ENCODE measurements at places on chromosomes 2 and 18.

GRCh38 chr2:17538844-17539554 is 1.5 kb upstream of the VSNL1 start:
- peak; percentile 88 for DNase-seq

DNA sequence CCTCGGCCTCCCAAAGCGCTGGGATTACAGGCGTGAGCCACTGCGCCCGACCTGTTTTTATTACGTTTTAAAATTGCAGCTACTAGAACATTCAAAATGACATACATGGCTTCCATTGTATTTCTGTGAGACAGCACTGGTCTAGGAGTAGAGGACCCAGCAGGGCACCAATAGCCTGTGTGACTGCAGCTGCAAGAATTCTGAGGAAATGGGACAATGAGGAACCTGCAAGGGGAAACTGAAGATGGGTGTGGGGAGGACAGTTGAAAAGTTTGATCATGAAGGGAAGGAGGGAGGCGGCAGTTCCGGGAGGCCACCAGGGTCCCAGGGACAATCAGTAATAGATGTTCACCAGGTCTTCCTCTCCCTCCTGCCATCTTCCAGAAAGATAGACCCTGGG is 13.9 kb upstream of the DNPEP start:
- no peak for DNase-seq

GRCh38 chr2:161625314-161625919 is 1.2 kb downstream of the SLC4A10 start:
- DNase-seq = peak; percentile 88

DNA sequence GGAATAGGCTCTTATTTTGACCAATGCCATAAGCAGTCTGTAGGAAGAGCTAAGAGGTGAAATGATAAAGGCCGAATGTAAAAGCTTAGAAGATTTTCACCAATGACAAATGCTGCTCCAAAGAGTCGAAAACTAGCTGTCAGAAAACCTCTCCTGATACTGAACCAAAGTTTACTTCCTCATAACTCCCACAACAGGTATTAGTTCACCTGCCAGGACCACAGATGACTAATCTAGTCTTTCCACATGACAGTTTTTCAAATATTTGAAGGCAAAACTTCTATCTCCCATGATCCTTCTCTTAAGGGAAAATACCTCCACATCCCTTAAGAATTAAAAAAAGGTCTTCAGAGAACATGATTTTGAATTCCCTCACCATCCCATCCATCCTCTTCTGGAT is 473.2 kb upstream of the SPHKAP start:
- no peak for DNase-seq

GRCh38 chr2:28334527-28334894 is 58.1 kb upstream of the FOSL2 start:
- DNase-seq = no peak

GRCh38 chr2:160258492-160258805 is 58.4 kb upstream of the ITGB6 start:
- DNase-seq = no peak

DNA sequence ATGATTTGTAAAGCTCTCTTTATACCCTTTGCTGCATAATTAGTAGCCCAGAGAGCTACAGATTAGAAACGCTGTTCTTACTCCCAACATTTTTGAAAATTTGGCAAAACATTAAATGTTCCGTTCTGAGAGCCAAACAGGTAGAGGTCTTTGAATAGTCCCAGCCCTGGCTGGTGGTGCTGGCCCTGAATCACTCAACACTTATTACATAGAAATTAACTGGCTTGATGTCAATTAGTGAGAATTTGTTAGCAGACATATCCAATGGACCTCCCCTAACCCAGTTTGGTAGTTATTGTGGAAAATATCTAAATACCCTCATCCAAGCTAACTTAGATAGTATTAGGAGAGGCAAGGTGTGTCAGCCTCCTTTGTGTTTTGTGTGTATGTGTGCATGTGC is 440.7 kb downstream of the MTX2 start:
- DNase-seq = no peak

DNA sequence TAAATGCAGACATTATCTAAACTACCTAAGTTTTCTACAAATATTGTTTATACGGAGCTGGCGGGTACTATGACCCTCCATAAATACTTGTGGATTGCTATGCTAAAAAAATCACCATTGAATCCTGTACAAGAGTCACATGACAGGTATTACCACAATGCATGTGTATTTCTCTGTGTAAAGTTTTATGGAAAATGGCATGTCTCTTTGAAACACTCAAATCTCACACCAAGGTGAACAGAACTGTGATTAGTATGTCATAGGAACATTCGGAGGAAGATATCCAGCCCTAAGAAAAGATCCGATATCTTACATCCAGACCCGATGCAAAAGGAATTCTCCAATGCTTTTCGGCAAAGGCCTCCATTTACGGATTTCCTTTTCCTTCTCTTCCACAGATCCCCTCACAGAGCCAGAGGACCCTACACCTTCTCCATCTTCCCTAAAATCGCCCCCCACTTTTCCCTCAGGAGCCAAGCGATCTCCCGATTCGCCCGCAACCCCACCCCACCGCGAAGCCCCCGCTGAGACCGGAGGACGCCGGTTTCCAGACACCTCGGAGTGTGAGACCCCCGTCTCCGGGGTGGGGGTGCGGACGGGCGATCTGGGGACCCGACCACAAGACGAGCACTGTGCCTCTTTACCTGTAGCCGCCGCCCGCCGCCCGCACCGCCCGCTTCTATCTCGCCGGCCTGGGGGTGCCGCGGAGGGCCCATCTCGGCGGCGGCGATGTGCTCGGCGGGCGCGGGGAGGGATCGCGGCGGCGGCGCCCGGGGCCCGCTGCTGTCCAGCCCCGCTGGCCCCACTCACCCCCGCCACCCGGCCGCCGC is 1.2 kb downstream of the SAP130 start:
- DNase-seq = no peak

- DNase-seq = no peak
Observed at GRCh38 chr2:71743995-71744675, 290.8 kb downstream of the DYSF start.

GRCh38 chr2:25736899-25737515 is 63.6 kb upstream of the DTNB start:
- DNase-seq = no peak

DNA sequence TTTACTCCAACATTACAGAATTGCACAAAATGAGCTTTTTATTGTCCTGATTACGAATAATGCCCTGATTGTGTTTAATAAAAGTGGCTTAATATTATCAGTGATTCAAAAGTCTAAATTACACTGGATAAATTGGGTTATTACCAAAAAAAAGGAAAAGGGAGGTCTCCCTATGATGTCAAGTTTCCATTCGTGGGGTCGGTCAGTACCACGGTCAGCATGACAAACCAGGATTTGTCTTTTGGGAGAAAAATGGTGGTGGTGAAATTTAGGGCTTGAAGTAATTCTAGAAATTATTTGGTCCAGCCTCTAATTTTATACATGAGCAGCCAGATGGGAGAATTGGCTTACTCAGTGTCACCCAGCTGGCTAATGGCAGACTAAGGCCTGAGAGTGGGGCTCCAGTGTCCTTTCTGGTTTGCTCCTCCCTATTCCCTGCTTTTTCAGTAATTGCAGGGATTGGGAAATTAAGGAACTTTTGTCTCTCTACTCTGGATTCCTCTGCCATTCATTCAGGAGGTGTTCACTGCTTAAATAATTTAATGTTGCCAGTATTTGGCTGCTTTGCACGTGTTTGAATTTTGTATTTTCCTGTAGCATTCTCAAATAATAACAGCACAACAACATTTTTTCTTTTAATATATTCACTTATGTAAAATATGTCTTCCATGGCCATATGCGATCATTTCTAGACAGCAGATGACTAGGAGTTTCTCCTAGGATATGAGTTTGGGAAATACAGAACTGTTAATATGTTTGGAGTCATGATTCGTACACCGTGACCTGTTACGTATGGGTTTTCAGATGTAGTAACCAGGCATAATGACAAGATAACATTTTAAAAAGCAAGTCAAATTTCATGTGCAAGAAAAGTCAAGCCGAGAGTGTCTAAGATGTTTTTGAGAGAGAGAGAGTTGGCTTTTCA is 128.9 kb upstream of the NOSTRIN start:
- no peak for DNase-seq

- no peak for DNase-seq
Observed at GRCh38 chr2:60540074-60540473, 13.4 kb downstream of the BCL11A start.

DNA sequence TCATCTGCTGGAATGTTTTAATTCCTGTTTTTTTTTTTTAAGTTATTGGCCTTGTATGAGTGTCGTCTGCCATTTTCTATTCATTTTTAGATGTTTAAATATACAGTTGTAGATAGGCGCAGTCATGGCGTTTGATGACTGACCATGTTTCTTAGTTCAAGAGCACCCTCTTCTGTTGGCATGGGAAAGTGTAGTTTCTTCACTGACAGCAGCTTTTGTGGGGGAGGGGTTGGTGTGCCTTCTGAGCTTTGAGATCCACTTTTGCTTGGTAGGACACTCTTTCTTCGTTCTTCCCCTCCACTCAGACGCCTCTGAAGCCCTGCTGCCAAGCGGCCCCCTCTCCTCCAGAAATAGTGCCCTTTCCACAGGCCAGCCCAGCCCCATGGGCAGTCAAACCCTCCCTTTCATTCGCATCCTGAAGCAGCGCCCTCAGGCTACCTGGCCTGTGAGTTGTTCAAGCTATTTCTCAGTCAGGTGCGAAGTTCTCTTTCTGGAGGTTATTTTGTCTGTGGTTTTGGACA is 492.0 kb downstream of the TNS1 start:
- DNase-seq = peak; percentile 84

- DNase-seq = no peak
Observed at GRCh38 chr2:229996320-229996719, 72.4 kb downstream of the SLC16A14 start.

All from endodermal cell (in vitro differentiated cells).